ENCODE measurements at places on chromosomes 3 and 15. TPM values are rescaled to one million over a fixed set of nuclear protein-coding genes. Genes with fewer than 3 reads are reported as not detected.

DNA sequence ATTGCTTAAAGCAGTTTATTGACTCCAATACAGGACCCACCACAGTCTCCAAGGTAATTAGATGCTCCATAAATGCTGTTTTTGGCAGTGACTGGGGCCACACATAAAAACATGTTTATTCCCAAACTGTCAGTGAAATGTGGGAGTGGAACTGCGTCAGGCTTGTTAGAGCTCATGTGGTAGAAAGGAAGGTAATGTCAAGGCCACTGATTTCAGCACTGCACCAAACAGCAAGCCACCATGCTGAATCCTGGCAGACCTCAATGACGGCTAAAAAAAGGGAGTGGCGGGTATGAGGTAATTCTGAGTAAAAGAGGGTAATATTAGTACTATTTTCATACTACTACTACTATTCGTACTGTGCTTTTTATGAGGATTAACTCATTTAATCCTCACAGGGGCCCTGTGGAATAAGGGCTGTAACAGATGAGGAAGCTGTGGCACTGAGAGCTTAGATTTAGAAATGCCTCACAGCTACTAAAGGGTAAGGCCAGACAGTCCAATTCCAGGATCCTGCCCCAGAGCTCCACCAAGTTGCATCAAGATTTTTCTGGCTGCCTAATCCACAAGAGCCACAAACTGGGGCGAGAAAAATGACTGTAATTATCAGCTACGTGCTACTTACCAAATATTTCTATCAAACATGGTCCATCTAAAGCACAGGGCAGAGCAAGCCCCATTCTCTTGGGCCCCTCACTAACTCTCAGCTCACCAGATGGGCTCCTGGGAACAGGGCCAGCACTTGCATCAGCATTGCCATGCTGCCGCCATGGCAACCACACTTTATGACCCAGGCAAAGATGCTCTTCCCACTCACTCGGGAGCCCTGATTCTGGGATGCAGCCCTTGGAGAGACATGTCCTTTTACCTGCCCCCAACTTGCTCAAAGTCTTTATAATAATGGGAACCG, 83.6 kb upstream of the SPATA12 start:
- no peak for DNase-seq

- DNase-seq: no peak
These were observed 109.7 kb downstream of the BDH1 start for GRCh38 chr3:197445896-197446699.

DNA sequence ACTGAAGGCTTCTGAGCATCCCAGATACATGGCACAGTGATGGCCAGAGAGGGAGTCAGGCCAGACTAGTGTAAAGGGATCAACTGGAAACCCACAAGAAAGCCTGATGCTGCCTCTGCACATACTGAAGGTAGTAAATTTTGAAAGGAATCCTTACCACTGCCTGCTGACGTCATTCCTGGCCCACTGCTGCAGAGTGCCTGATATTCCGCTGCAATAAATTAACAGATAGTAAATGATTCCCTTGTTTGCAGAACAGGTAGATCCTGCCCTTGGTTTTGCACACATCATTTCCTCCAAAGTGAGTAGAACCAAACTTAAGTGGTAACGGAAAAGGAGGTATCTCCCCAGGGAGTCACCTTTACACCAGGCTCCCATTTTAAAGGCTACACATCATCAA, 146.7 kb downstream of the FBN1 start:
- DNase-seq: no peak

DNA sequence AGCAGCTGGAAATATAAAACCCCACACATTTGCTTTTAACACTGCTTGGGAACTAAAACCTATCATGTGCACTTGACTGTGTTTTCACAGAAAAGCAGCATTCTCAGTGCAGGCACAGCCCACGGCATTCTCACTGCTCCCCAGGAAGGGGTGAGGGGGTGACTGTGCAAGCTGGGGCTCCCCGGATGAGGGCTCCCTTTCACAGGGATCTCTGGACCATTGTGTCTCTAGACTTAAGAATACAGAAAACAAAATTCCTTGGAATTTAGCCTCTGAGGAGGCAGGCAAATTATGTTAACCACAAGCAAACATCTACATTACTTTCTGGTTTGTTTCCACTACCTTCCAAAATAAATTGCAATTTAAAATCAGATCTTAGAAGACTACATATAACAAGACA, 100.3 kb downstream of the FSIP1 start:
- DNase-seq: no peak

TTLL13 gene
- total RNA-seq: not detected
